ENCODE measurements at places on chromosomes 3 and 15.

DNA sequence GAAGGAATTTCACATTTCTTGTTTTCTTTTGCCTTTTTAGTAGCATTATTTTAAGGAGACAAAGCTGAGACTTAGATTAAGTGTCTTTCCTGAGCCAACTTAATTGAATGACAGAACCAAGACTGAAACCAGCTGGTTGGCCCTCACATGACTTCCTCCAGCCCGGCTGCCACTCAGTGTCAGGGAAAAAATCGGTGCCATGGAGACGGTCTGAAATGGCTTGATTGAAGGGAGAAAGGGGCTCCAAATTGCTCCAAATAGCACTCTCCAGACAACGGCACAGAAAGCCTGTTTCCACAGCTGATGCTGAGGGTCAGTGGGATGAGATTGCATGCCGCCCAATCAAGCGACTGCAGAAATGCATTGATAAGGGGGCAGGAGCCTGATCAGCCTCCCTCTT lies 475.2 kb upstream of the IL12A start:
- no peak for DNase-seq

GRCh38 chr3:94587291-94587690 lies 524.4 kb downstream of the NSUN3 start:
- DNase-seq = no peak

DNA sequence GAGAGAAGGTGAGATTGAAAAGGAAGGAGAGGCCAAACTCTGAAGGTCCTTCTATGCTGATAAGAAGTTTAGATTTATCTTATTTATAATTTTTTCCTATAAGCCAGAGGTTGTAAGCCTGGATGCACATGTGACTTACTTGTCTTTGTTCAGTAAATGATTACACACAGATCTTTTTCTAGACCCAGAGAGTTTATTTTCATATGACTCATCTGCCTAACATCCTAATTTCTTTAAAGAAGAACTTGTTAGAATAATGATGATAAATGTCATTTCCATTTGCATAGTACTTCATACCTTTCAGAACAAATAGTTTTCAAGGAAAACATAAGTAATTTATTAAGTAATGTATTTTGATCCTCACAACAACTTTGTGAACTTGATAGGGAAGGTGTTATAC lies 434.8 kb upstream of the DPH6 start:
- no peak for DNase-seq

GRCh38 chr15:48577469-48577868 lies 68.0 kb downstream of the FBN1 start:
- no peak for DNase-seq

GRCh38 chr3:141436180-141436579 lies 50.6 kb upstream of the RASA2 start:
- DNase-seq = no peak

DNA sequence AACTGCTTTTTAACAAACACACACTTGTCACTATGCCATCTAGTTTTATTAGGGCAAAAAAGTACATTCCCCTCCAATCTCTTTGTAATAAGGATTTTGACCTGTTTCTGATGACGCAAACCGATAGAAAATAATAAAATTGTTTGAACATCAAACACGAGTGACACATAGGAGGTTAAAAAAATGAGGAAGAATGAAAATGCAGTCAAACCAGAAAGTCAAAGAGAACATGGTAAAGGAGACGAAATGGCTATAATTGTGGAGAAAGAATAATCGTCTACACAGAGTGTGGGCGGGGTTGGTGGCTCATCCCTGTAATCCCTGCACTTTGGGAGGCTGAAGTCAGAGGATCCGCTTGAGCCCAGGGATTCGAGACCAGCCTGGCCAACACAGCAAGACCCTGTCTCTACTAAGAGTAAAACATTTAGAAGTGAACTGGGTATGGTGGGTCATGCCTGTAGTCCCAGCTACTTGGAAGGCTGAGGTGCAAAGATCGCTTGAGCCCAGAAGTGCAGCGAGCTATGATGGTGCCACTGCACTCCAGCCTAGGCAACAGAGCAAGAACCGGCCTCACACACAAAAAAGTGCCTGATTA lies 83.2 kb downstream of the MEIS2 start:
- no peak for DNase-seq

GRCh38 chr15:75045332-75046015 lies 22.1 kb downstream of the PPCDC start:
- DNase-seq = no peak

GRCh38 chr15:55343168-55343567 lies 24.1 kb downstream of the PIGB start:
- peak; percentile 70 for DNase-seq

DNA sequence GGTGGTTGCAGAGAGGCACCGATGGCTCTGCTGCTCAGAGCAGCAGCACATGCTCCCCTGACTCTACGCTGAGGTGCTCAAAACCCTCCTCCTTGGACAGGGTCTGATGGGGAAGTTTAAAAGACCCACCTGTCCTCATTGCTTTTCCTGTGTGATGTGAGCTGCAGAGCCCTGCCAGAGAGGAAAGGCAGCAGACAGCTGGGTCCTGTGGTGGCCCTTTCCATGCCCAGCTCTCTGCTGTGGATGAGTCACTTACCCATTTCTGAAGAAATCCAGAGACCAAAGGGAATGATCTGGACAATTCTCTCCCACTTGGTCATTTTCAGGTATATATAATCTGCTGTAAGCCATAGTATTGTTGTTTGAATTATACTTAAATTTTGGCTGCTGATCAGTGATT lies 121.7 kb downstream of the CHDH start:
- DNase-seq = no peak
